ENCODE measurements at places on chromosomes 12 and 14.

DNA sequence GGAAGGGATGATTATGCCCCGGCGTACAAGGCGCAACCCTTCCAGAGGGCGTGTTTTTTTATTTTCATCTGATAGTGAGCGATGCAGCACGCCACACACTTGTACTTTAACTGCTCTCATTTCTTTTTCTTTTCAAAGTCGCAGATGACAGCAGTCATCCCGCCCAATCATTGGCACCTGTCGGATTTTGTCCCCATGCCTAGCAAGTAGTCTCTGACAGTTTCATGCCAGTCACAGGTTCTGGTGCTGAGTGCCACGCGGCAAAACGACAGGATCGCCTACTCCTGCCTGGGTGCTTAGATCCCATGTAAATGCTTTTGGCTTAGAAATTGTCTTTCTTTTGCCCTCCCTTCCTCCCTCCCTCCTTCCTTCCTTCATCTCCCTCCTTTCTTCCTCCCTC lies 117.7 kb downstream of the GLT1D1 start:
- no peak for DNase-seq

DNA sequence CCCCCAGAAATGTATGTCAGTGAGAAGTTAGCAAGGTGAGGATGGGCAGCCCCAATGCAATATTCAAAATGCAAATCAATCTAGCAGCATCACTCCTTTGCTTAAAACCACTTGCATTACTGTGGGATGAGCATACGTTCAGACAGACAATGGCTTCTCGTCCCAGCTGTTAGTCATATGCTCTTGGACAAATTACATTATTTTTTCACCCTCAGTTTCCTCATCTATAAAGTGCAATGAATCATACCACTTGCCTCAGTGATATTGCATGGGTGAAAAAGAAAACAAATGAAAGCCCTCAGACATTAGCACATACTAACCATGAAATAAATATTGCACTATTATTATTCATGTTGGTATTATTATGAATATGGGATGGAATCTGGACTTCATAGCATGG lies 132.3 kb downstream of the C12orf75 start:
- DNase-seq = peak; percentile 61

DNA sequence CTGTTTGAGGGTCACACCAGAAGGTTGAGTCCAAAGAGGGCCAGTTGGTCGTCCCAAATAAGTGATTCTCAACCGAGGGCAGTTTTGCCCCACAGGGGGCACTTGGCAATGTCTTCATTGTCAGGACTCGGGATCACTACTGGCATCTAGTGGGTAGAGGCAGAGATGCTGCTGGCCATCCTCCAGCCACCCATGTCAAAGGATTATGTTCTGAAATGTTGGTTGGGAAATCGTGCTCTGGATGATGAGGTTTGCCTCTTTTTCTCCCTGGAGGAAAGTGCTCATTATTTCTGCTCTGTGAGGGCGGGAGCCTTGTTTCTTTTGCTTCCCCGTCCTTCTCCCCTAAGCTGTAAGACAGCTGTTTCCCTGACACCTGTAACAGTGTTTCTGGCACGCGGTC lies 3.6 kb downstream of the ZNF839 start:
- DNase-seq = peak; percentile 82

DNA sequence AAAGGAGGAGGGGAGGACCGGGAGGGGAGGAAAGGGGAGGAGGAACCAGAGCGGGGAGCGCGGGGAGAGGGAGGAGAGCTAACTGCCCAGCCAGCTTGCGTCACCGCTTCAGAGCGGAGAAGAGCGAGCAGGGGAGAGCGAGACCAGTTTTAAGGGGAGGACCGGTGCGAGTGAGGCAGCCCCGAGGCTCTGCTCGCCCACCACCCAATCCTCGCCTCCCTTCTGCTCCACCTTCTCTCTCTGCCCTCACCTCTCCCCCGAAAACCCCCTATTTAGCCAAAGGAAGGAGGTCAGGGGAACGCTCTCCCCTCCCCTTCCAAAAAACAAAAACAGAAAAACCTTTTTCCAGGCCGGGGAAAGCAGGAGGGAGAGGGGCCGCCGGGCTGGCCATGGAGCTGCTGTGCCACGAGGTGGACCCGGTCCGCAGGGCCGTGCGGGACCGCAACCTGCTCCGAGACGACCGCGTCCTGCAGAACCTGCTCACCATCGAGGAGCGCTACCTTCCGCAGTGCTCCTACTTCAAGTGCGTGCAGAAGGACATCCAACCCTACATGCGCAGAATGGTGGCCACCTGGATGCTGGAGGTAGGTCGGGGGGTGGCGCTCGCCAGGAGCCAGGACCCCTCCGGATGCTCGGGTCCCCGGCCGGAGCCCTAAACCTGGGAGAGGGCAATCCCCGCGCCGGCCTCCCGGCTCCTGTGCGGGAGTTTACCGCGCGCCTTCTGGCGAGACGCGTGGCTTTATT lies at the start of gene CCND2:
Gene CCND2 (plus strand): TSS at position 111 of the 744 bp plus-strand sequence. CDS start 279 bp downstream, at position 390.
- DNase-seq = peak; percentile 86

DNA sequence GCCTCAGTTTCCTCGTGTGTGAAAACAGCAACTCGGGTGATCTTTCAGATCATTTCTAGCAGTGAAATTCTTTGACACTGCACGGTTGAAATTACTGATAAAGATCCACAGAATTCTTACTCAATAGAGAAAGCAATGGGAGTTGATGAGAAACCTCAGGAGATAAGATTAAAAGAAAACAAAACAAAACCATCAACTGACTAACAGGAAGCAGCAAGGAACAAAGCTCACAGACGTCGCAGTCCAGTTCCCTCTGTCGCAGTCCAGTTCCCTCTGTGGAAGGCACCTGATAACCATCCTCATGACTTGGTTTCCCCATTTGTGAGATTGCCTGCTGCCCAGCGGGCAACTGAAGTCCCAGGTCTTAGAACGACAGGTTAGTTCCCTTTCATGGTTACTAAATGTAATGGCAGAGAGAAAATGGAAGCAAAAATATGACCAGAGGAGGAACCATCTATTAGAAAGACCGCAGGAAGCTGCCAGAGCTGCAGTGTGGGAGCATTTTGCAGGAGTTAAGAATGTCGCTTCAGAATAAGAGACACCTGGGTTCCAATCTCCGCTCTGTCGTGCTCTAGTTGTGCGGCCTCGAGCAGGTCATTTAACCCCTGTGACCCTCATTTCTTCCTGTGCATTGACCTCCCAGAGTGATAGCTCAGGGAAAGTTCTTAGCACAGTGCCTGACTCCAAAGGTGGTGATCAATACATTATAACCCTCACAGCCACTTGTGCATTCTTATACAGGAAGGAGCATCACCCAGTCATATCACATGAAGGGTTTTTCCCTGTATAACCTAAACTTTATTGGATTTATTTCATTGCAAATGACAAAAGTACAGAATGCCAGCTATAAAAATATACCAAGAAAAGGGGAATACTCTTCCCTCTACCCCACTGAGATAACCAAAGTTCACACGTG lies 5.1 kb upstream of the MED13L start:
- DNase-seq = no peak

DNA sequence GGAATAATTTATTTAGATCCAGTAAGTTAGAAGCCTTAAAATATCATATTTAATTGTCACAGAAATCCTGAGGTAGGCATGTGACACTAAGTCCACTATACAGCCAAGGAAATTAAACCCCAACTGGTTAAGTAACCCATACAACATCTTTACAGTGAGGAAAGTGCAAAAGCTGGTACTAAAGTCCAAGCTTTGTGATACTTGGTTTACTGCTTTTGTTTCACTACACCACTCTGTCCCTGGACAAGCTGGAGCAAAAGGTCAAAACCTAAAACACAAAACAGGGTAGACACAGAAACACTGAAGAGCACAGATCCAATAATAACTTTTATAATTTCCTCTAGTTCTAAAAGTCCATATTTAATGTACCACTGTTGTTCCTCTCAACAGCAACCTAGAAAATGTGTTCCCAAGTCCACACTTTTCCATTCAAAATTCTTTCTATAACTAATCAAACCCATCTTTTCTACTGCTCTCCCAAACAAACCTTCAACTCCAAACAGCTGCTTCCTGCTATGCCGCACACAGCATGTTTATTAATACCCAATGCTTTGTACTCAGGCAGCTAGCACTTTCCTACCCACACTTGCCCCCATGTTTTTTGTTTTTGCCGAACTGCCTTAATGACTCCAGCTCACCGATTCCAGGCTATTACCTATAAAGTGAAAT lies 90.9 kb downstream of the MED13L start:
- DNase-seq = no peak

- no peak for DNase-seq
Measured at GRCh38 chr14:98133806-98134205, 1138.2 kb downstream of the BCL11B start.

- DNase-seq = no peak
Measured at GRCh38 chr12:123113026-123113425, 37.9 kb downstream of the PITPNM2 start.

DNA sequence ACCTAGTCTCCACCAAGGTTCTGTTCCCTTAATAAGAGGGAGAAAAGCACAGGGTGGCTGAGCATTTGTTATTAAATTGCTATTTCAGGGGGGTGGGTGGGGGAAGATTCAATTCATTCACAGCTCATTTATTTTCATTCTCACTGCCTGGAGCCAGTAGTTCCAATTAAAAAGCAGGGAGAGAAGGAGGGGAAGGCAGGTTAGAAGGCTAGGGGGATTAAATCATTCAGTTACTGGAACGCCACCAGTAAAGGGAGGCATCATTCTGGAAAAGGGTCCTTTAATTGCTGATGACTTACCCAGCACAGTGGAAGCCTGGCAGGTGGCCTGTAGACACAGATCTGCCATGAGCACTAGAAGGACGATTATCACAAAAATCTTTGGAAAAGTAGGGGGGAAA lies 47.4 kb downstream of the NIN start:
- DNase-seq = no peak

DNA sequence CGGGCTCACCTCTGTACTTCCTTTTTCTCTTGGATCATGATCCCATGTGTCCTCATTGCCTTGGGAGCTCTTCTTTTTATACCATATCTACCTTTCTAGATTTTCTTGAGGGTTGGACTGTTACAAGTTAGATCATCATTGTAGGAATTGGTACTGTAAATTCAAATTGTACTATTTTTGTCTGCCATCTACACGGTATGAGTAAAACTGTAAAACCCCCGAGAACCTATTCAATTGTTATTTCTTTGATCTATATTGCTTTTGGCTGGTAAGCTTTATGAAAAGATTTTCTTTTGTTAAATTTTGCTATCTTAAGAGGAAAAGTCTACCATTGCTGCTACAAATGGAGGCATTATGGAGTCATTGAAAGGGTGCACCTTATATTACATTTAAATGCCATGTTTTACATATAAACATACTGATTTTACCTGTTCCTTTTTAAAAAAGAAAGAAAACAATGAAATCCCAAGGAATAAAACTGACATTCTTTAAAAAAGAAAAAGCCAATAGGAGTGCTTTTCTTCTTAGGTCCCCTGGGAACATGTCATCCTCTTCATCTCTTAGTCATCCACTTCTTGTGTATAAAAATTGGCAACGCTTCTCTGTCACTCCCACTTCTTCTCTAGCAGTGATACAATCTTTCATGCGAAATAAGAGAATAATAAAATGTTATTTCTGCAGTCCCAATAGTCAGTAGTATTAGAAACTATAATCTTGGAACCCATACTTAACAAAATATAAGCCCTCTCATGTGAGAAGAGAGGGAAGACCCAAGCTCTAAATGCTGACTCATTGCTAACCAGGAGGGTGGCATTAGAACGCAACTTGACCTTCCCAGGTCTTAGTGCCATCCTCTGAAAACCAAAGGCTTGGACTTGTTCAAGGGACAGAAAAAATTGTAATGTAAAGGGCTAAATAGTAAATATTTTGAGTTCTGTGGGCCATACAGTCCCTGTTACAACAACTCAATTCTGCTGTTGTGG lies 20.4 kb downstream of the RGS6 start:
- no peak for DNase-seq

DNA sequence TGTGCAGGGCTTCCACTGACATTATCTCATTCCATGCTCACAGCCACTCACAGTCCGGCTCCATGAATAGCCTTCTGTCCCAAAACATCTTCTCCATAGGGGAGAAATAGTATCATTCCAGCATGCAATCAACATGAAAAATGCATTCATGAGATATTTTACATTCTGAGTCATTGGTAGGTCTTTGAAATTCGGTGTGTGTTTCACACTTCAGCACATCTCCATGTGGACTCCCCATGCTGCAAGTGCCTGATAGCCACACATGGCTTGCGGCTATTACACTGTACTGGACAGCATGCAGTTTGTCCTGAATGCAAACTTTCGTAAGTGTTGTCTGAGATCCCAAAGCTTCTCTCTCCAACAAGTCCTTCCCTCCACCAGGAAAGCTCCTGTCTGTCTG lies 449.3 kb downstream of the MED13L start:
- DNase-seq = no peak

DNA sequence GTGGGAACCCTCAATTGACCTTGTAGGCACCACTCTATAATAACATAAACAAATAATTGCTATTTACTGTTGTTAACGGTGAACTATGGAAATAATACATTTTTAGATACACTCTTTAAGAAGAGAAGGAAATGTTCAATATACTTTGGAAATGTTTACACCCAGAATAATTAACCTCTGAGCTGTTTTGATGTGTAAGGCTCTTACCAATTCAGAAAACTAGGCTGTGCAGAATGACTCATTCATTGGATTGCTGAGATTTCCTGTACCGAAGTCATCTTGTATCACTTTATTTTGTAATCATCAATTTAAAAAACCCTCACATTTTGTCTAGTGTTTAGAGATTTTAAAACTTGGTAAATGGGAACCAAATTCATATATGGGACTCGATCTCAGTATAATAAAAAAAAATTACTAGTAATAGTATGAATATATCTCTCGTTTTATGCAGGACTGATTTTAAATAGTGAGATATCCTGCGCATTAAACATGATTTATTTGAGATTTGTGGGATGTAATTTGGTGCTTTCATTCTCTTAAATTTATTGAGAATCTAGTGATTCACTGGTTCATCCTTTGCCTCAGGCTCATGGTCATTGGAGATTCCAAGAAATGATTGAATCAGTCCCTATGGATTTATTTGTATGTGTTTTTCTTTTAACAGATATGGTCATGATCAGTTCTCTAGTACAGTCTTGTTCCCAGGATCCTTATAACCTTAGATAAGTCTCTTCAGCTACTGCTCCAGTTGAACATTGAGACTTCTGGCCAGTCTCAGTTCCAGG lies 3.9 kb downstream of the SAMD4A start:
- peak; percentile 91 for DNase-seq

GRCh38 chr14:50862036-50862570 lies 9.8 kb upstream of the ABHD12B start:
- no peak for DNase-seq

DNA sequence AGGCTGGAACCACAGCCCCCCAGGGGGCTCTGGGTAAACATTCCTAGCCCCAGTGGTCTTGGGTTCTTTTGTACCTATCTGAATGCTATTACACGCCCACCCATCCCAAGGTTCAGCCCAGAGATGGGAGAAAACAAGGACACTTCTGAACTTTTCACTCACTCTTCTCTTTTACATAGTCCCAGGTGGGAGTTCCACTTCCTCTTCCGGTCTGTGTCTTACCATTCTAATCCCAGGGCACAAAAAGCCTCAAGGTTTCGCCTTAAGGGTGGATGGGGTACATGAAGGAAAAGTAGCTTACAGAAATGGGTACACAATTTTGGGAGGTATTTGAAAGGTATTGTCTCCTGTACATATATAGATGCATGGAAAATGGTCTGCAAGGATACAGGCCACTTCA lies 79.0 kb downstream of the TMEM30B start:
- no peak for DNase-seq

- no peak for DNase-seq
Measured at GRCh38 chr12:2479851-2480535, 314.8 kb upstream of the FKBP4 start.
